ENCODE measurements at places on chromosomes 1 and 21.

- no peak for DNase-seq
Measured at GRCh38 chr1:87393445-87394085, 64.9 kb downstream of the LMO4 start.

DNA sequence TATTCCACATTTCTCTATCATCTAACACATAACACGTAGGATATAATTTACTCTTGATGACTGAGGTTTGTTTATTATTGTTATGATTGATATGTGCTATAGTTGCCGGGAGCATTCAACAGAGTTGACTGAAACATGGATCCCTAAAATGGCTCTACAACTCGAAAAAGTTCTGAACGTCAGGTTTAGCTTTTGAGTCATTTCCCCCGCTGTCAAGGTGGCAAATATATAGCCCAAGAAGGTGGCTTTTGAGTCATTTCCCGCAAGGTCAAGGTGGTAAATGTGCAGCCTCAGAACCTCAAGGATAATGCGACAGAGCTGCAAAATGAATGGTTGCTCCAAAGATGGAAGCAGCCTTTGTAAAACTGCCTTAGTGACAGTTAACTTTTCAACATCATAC lies 104.0 kb downstream of the NIBAN1 start:
- DNase-seq: no peak

DNA sequence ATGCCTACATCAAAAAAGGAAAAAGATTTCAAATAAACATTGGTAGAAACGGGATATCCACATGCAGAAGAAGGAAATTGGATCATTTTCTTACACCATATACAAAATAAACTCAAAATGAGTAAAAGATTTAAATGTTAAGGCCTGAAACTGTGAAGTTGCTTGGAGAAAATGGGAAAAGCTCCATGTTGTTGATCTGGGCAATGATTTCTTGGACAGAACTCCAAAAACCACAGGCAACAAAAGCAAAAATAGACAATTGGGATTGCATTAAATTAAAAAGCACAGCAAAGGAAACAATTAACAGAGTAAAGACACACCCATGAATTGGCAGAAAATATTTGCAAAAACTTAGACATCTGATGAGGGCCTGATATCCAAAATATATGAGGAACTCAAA lies 105.2 kb upstream of the APP start:
- no peak for DNase-seq

GRCh38 chr1:81799939-81800694 lies 617 bp upstream of the ADGRL2 start:
- no peak for DNase-seq

DNA sequence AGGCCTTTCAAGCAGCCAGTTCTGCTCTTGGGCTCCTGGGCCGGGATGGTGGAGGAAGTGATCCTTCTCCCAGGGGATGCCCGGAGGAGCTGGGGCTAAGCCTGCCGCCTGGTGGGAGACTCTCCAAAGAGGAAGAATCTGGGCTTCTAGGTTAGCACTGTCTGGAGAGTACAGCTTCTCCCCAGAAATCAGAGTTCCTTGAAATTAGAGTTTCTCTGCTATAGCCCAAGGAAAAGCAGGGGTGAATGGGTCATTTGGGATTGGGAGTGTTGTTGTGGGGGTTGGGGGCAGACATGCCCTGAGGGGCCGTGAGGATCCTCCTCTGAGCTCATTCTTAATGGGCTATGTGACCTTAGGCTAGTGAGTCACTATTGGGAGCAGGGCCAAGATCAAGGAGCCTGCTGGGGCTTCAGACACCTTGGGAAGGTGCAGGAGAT lies 6.5 kb downstream of the LGR6 start:
- no peak for DNase-seq

DNA sequence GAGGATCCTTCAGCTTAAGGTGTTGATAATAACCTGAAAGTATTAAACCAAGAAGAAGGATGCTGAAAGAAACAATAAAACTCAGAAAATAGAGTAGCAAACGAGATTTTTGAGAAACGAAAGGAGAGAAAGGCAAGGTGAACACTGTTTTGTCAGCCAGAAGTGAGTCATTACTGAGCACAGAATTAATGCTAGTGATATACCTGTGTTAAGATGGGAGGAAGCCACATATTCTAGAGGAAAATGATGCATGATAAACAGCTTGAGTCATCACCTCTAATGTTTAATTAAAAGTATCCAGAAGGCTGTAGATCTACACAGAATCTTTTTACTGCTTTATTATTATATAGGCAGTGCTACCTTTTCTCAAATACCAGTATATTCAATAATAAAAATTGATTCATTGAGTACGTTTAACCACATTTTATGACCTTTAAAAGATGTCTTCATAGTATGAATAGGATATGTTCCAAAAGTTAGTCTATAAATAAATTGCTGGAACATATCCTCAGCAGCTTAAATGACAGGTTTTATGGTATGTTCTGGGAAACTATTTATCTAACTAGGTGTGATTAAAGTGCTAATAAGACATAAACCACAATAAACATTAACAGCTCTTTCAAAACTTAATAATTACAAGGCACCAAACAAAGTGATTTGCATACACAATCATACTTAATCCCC lies 10.3 kb downstream of the SH3GLB1 start:
- no peak for DNase-seq

GRCh38 chr1:59499273-59499942 lies 202.5 kb downstream of the FGGY start:
- DNase-seq: no peak

GRCh38 chr1:183235503-183235902 lies 49.4 kb downstream of the LAMC2 start:
- no peak for DNase-seq

DNA sequence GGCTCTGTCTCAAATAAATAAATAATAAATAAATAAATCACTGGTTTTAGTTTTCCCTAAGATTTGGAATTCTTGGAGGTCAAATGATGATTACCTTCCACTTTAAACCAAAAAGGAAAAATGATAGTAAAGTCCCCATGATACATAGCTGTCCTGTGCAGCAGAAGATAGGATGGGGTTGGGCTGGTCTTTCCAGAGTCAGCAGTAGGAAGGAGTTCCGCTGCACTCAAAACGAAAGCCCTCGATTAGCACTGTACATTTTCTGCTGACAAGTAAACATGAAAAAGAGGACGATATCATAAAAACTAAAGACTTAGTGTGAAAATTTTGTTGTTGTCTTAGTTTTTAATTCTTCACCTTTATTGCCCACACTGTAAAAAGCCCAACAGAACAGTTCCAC lies 79.7 kb downstream of the ATP5PO start:
- DNase-seq: no peak

GRCh38 chr1:219883400-219884332 lies 44.7 kb downstream of the SLC30A10 start:
- DNase-seq: no peak

DNA sequence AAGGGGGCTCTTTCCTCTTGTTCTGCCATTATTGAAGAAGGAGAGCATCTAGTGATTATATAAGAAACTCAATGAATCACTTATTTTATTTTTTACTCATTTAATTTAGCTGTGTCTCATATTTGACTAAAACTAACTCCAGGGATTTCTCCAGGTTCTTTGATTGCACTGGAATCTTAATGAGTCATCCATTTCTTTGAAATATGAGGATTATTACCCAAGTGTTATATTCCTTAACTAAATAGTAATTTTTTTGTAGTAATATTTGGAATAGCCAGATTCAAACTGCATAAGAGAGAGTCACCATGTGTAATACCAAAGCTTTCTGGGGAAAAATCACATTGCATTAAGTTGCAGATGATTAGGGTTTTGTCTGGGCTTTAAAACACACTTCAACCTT lies 59.5 kb downstream of the NTMT2 start:
- no peak for DNase-seq

DNA sequence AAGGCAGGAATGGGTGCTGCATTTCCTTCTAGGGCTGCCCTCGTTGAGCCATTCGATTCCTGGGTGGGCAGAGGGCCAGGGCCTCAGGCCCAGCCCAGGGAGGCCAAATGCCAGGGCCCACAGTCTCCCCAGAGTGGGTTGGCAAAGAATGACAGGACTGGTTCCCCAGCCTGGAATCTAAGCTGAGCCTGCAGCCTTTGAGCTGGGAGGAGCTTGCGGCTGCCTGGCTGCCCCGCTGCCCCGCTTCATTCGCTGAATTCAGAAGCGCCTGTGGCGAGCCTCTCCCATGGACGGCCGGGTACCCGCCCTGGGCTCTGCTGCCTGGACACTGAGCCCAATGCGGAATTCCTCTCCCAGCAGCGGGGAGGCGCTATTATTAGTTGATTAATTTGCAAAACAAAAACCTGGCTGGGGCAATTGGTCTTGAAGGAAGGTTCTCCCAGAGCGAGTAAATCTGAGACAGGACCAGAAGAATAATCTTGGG lies 32.3 kb upstream of the TARDBP start:
- no peak for DNase-seq

DNA sequence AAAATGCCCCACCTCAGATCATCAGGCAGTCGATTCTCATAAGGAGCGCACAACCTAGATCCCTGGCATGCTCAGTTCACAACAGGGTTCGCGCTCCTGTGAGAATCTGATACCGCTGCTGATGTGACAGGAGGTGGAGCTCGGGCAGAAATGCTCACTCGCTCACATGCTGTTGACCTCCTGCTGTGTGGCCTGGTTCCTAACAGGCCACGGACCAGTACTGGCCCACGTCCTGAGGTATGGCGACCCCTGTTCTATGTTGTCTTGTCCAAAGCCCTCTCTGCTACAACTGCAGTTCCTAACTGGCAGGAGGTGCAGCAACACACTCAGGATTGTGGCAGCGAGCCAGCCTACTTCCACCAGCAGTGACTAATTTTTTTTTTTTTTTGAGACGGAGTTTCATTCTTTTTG lies 70.6 kb downstream of the CLSTN1 start:
- no peak for DNase-seq

GRCh38 chr1:155173478-155174323 lies at the start of gene TRIM46:
TSS of gene TRIM46 (plus strand) at chr1:155173849. CDS start at chr1:155173967, 118 bp downstream.
- peak; percentile 73 for DNase-seq

GRCh38 chr1:11567244-11568065 lies 86.8 kb downstream of the FBXO2 start:
- DNase-seq: no peak

DNA sequence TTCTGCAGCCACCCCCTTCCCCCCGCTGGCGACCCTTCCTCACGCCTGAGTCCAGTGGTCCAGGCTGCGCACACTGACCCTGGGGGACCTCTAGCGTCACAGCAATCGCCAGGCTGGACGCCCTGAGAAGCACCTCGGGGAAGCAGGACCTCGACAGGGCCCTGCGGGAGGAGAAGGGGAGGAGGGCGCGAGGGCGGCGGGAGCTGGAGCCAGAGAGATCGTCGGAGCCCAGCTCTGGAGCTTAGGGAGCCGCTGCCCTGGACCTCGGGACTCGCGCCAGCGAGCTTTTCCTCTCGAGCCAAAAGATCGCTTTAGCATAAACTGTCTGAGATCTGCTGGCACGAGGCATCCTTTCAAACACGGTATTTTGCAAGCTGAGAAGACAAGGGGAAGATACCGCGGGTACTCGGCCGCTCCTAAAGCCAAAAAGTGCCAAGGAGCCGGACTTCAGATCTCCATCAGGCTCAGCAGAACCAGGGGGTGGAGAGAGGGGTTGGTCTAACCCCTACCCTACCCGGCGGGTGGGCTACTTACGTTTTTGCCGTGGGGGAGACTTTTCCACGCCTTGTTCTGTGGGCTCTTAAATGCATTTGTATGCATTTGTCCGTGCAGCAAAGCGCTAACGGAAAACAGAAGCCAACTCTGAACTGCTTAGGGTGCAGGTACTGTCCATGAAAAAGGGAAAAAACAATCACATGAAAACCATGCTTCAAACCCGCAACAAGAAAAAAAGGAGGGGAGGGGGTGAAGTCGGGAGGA lies 586 bp downstream of the COL24A1 start:
- DNase-seq: no peak

DNA sequence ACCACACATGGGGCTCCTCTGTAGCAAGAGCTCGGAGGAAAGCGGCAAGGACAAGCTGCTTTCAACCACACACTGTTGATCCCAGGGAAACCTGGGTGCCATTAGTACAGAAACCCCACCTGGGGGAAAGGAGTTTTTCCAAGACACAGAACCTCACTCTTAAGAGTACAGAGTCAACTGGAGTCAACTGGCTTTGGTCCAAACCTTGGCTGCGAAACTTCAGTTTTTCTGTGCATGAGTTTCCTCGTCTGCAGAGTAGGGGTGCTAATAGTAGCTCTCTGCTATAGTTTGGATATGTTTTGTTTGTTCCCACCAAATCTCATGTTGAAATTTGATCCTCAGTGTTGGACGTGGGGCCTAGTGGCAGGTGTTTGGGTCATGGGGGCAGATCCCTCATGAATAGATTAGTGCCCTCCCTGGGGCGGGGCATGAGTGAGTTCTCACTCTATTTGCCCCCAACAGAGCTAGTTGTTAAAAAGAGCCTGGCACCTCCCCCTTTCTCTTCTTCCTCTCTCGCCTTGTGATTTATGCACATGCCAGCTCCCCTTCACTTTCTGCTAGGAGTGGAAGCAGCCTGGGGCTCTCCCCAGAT lies 161.1 kb downstream of the PIGK start:
- DNase-seq: no peak

DNA sequence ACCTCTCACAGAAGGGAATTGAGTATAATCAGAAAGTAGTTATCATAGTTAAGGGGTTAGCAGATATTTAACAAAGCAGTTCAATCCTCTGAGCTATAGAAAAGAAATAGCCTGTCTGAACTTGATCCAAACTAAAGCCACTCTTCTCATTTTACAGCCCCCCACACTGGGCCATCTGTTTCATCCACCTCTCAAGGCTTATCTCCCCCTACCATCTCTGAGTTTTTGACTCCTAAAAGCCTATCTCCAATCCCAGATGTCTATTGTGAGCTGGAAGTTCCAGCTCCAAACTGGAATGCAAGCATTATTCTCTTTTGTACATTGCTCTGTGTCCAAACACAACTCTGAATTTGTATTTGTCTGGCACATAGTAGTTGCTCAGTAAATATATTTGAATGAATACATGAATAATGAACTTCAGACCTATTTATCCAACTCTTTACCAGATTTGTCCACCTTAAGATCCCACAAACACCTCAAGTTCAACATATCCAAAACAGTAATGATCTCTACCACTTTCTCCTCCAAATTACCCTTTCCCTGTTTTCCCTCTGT lies 98.1 kb downstream of the PLPP3 start:
- no peak for DNase-seq

DNA sequence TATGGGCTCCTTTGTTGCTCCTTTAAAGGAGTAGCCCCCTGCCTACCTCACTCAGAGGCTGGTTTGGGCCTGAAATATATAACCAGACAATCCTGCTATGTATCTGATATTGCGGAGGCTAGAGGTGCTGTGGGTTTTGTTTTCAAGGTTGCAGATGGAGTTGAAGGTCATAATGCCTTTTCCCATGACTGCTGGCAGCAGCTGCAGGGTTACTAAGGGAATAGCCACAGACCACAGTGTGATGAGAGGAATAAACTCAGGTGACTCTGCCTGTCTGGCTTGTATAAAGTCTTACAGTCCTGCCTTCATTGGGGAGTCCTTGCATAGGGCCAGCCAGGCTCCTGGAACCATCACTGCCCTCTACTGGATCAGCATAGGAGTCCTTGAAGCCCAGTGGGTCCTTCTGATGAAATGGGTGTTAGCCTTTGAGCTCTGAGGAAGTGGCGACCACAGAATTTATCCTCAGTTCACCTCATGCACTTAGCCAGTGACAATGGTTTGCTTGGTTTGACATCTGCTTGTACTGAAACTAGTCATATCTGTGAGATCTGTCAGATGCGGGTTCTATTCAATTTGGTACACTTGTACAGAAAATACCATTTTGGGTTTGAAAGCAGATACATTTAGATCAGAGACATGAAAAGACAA lies 174.4 kb upstream of the HMCN1 start:
- peak; percentile 51 for DNase-seq

GRCh38 chr1:33130297-33130696 lies 49.3 kb downstream of the AZIN2 start:
- peak; percentile 17 for DNase-seq

- peak; percentile 49 for DNase-seq
Measured at GRCh38 chr1:18927654-18928272, 25.4 kb upstream of the ALDH4A1 start.
